Hematopoietic multipotent progenitor cell treated with erythropoietin and hydrocortisone succinate and interleukin-3 and kit ligand, for 6 days (in vitro differentiated cells): ENCODE measurements at places on chromosomes 3 and 15.
A peak's percentile ranks its signal among the peaks of the same experiment; 100 is the strongest.

DNA sequence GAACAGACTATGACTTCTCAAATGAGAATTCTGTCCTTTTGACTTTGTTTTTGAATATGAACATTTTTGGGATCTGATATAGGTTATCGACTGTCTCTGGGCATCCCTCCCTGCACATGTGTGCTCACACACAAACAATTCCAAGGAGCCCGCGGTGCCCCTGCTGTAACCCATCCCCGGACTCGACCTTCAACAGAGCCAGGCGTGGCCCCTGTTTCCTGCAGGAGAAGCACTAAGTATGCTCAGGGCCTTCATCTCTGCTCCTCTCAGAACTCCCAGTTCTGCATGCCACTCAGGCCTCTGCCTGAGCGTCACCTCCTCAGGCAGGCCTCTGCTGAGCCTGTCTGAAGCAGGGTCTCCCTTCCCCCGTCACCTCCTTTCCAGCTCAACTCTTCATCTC lies 57.6 kb downstream of the NUP210 start:
- no peak for DNase-seq

DNA sequence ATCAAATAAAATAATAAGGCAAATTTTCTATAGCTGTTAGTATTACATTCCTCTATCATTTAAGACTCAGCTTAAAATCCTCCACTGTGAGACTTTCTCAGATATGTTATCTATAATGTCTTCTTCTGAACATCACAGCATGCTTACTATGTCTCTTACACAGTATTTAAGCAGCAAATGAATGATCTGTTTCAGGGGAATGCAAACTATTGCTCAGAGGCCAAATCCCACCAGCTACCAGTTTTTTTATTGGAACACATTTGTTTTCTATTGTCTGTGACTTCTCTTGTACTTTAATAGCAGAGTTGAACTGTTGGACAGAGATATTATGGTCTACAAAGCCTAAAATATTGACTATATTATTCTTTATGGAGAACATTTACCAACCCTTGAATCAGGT lies 59.6 kb downstream of the C3orf38 start:
- DNase-seq, result no peak

GRCh38 chr15:64464276-64465005 lies 4.1 kb downstream of the ZNF609 start:
- DNase-seq, result no peak

- DNase-seq, result no peak
These were observed 228.7 kb downstream of the MBNL1 start for GRCh38 chr3:152497457-152497856.

DNA sequence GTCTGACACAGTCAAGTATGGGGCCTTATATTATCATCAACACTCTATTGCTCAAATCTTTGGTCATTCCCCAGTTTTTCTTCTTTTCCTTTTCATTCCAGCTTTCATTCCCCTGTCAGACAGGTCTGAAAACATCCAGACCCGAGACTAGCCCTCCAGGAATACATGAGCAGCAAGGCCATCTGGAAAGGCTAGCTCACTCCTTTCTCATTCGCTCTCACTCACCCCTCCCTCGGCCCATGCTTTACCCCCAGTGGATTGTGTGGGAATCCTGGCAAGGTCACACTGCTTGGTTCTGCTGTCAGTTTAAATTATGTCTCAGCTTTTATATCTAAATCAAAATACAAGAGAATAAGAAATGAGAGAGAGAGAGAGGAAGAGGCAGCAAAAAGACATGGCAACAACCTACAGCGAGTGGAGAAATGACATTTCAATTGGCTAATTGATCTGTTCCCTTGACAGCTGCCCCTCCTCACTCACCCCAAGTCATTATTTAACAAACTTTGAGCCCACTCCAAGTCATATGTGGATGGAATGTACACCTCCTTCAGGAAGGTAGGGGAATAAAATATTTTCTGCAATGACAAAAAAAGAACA lies 962.2 kb downstream of the TUSC7 start:
- no peak for DNase-seq

DNA sequence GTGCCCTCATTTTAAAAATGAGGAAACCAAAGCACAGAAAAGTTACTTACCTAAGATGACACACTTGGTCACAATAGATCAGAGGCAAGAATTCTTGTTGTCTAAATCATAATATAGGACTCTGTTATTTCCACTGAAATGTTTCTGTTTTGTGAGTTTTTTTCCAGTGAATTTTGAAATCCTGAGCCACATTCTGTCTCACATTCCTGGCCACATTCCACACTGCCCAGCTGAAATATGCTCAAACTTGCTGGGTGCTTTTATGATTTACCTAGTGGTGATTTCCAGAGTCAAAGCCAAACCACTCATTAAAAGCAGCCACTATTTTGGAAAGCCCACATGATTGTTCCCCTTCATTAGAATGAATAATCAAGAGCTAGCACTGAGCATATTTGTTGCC lies 82.3 kb upstream of the NPHP3 start:
- DNase-seq, result no peak

- DNase-seq, result peak; percentile 34
These were observed 33.3 kb upstream of the ATG7 start for GRCh38 chr3:11238880-11239279.

DNA sequence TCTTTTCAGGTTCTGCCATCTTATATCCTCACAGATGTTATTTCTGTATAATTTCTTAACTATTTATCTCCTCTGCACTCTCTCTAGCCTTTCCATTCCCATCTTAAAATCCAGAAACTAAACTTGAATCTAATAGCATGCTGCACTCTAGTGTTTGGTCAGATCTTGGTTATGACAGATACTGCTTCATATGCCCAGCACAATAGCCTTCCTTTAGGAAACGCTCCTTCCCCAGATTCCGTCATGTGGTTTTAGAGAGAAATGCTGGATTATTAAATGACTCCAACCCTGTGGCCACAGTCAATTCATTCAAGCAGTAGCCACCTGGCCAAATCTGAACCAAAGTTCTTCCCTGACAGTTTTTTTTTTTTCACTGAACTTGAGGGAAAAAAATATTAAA lies 19.4 kb downstream of the RASGRP1 start:
- DNase-seq, result no peak

DNA sequence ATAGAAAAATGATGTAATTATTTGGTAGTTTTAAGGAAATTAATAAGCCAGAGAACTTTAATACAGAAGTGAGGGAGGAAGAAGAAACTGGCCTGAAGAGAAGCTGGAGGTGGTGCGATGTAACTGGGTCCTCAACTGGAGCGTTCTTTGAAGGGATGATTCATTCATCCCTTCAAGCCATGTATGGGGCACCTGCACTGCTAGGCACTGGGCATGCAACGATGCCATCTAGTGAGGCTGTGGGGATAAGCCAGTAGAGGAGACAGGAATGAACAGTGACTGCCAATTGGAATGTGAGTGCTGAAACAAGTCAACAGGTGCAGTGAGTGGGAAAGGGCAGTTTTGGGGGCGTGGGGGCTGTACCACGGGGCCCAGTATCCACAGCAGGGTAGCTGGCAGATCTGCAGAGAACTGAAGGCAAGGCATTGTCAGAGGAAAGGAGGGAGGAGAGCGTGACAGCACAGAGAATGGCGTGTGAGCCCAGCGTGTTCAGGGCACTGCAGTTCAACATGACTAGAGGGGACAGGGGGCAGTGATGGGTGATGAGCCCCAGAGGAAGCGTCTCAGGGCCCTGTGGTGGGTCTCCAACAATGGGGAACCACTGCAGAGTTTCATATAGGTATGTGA lies 3.8 kb upstream of the KIF23 start:
- DNase-seq, result peak; percentile 64

GRCh38 chr3:54988838-54989630 lies 61.2 kb upstream of the LRTM1 start:
- peak; percentile 9 for DNase-seq

- DNase-seq, result no peak
These were observed 218.1 kb downstream of the NAALADL2 start for GRCh38 chr3:175077216-175077615.

GRCh38 chr3:168060317-168060716 lies 35.4 kb downstream of the GOLIM4 start:
- no peak for DNase-seq

DNA sequence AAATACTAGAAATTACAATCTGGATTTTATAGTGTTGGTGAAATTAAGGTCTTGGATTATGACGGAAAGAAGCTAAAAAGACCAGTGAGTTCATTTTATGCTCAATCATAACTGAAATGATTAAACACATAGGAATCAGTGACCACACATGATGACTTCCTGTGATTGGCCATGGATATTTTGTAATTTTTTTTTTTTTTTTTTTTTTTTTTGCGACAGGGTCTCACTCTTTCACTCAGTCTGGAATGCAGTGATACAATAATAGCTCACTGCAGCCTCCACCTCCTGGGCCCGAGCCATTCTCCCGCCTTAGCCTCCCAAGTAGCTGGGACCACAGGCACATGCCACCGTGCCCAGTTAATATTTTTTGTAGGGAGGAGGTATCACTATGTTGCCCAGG lies 47.4 kb downstream of the PAQR5 start:
- DNase-seq, result no peak

DNA sequence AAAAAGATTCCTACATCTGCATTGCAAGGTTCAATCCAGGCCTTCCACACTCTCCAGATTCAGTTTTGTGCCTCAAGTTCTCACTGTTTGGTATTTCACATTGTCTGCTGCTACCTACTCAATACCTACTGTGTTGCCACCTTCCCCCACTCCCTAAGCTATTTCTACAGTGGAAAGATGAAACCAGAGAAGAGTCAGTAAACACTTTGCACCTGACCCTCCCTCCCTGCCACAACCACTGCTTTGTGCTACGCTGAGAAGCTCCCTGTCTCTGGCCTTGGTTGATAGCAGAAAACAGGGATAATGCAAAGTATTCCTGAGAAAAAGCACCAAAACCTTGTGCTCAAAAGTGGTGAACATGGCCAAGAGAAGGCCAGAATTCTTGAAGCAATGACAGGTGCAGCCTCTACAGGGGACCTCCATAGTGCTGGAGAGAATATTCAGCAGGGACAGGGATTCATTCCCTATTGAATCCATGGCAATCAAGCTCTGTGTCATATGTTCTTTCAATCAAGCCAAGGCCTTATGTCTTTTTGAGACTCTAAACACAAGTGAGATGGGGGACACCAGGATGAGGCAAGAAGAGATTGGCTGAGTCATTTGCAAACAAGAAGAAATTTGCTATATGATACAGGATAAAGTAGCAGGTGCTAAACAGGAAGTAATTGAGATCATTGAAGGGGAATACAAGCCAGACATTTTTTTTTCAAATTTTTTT lies 83.5 kb upstream of the LIPC start:
- DNase-seq, result no peak

DNA sequence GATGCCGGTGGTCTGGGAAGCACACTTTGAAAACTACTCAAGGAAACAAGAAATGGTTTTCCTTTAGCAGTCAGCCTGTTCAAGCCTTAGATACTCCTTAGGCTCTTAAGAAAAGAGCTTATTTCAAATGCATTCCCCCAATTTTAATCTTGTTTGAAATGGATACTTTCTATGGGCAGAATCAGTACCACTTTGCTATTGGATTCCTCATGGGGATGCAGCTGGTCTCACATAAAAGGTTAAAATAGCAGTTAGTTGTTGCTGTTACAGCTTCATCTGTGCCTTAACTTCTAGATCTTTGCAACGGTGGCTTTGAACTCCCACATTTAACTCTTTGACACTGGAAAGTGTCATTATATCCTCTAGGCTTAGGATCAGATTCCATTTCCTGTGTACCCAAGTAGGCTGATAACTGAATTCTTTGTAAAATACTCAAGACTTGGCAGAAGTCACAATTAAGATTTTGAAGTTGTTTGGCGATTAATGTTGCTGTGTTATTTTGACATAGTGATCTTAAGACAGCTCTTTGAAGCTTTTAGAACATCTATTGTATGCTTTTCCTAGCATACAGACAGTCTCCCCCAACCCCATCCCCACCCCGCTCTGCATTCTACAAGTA lies 2.2 kb downstream of the THBS1 start:
- DNase-seq, result no peak

GRCh38 chr15:90086868-90087268 lies 15.4 kb downstream of the IDH2 start:
- DNase-seq, result peak; percentile 76

- no peak for DNase-seq
These were observed 55.8 kb upstream of the OSTN start for GRCh38 chr3:191143224-191143623.

- no peak for DNase-seq
These were observed 27.5 kb downstream of the CCDC12 start for GRCh38 chr3:46948830-46949671.

DNA sequence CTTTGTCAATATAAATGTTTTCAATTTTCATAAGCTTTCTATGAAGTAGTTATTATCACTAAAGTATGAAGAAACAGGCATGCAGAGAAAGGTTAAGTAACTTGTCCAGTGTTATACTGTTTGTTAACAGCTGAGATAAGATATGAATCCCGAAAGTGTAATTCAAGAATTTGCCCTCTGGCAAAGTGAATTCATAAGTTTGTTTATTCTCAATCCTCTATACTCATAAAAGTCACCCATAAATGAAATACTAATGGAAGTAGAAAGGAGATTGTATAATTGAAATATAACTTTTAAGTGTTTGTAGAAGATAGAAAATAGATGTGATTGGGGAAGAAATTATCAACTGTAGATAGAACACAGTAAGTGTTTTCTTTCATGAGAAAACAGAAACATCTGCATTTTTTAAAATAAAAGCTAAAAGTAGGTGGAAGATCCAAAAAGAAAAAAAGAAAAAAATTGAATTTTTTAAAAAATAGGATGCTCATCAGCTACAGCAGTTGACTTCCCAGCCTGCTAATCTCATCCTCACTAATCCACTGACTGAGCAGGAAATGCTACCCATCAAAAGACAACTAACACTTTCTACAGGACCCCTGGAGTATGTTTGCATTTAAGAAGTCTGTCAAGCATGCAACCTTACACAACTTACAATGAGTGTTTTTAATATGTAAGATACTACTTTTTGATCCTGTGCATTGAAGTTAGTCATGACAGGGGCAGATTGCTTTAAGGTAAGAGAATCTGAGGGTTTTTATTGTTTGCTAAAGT lies 878.1 kb downstream of the SI start:
- DNase-seq, result no peak

DNA sequence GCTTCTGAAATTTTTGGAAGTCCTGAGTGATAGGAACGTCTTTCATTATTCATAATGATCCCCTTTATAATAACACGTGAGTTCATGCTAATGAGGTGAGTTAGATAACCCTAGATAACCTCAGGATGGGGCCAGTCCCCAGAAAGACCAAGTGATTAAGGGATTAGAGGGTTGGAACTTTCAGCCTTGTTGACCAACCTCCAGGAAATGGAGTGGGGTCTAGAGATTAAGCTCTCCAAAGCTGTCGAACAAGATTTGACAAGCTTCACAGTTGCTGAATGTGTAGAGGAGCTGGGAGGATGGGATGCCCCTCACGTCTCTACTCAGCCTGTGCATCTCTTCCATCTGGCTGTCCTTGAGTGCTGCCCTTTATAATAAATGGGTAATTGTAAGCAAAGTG lies 107.1 kb downstream of the ZMAT3 start:
- DNase-seq, result no peak

GRCh38 chr15:64697911-64698369 lies 77.4 kb downstream of the RBPMS2 start:
- no peak for DNase-seq

DNA sequence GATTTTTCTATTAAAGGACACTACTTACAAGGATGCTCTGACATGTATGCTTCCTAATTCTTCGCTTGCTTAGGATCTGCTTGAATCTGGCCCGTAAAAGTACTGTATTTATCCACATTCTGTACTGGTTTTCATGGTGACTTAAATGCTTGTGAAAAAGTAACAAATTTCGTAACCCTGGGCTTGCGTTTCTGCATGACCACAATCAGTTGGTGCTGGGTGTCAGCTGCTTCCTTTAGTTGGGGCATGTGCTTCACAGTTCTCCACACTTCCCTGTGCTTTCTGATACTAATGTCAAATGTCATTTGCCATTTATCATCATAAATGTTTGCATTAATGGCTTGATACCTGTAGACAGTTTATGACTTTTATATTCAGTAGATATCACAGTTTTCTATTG lies 218.4 kb upstream of the MLF1 start:
- DNase-seq, result peak; percentile 80
